ENCODE measurements at places on chromosomes 7 and 10. TPM values are rescaled to one million over a fixed set of nuclear protein-coding genes. Genes with fewer than 3 reads are reported as not detected.

Gene HOXA9
- not detected for total RNA-seq

Gene SFRP4
- not detected for total RNA-seq

Gene LIPK
- total RNA-seq: not detected

Gene MINDY4
- total RNA-seq: 1.7 TPM
